ENCODE measurements at places on chromosomes 2 and 18.

DNA sequence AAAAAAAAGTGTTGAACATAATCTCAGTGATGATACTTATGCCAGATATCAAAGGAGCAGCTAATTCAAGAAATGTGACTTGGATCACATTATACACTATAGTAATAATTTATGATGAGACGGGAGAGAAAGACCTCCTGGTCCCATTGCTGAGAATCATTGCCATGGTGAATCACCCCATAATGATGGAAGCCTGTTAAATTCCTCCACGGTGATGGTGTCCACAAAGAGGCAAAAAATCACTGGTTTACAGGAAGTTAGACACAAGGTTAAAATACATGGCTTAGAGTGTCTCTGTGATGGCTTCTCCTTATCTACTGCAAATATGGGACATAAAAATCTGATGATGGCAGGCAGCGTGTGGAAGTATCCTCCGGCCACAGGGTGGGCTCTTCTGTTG, 210.0 kb downstream of the CDH2 start:
- DNase-seq = no peak

- DNase-seq = no peak
Observed at GRCh38 chr2:63977904-63978303, 41.3 kb downstream of the VPS54 start.

GRCh38 chr2:11663427-11663826, 6.6 kb downstream of the NTSR2 start:
- DNase-seq = no peak

GRCh38 chr2:237143676-237144440, 58.2 kb downstream of the COPS8 start:
- no peak for DNase-seq

DNA sequence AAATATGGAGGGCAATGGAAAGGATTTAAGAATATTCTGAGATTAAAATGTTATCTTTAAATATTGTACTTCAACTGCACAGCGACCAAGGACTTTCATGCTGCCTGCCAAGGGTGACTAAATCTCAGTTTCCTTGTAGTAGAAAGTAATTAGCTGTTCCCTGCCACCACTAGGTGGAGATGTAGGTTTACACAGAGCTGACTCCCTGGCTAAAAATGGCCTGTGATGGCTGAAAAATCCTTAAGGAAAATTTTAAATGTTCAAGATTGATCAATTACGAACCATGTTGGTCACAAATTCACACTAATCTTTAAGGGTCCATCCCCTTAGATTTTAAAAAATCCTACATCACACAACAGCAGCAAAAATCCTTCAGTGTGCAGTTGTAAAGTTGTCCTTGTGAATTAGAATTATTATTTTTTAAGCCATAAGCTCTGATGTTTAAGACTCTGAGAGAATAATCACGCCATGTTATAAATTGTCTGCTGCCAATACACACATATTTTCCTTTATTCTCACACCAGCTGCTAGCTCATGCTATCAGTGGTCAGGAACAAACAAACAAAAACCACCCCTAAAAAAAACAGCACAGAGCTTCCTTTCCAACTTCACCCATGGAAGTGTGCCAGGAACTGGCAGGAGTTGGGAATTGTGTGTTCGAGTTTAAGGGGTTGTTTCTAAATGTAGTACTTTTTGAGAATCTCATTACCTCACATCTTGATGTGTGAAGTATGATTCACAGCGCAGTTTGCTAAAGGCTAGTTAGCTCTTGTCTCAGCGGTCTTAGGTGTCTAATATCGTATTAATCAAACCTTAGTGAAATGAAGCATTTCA, 399.8 kb downstream of the TMEM182 start:
- DNase-seq = no peak

DNA sequence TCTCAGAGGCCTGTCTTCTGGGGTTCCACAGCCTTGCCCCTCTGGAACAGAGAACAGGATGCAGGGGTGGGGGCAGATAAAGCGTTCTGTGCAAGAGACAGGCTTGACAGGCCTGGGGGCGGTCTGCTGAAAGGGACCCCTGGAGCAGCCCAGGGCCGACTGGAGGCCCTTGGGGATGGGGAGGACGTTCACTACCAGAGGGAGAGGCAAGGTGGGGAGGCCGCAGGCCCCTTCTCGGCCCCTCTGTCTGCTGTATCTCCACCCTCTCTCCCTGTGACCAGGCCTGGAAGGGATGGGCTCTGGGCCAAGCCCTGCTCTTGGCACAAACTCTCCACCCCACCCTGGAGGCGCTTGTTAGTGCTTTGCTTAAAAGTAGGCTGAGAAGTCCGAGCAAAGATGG, 27.3 kb upstream of the INHBB start:
- DNase-seq = no peak

DNA sequence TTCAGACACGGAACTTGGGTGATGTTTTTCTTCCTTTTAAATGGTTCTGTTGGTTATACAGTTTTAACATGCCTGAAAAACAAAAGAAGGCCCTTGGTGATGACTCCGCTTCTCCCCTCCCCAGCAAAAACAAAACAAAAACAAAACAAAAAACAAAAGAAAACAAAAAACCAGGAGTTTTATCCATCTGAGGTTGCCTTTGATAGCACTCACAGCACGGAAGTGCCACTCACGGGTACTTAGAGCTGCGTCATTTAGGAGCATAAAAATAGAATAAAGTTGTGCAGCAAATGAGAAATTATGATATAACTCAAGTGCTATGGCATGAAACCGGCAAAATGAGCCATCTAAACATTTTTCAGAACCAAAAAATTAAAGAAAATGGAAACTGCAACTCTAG, 57.7 kb downstream of the ZEB2 start:
- no peak for DNase-seq

DNA sequence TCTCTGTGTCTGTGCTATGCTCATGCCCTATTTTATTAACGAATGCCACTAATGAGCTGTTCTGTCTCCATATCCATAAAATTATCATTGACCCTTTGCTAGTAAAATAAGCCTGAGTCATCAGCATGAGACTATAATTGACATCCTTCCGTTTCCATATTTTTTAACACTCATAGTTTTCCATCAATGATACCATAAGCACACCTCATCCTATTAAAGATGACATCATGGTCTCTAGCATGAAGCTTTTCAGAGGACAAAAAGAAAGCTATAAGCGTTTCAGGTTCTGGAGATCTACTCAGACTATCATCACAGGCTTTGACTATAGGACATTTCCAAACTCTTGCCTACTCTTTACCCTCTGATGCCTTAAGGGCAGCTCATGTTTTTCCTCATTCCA, 1.2 kb upstream of the DSC2 start:
- no peak for DNase-seq

GRCh38 chr18:22334567-22334966, 83.1 kb downstream of the CTAGE1 start:
- DNase-seq = no peak

- DNase-seq = peak; percentile 89
Observed at GRCh38 chr2:85737481-85737880, 16.3 kb upstream of the ATOH8 start.

DNA sequence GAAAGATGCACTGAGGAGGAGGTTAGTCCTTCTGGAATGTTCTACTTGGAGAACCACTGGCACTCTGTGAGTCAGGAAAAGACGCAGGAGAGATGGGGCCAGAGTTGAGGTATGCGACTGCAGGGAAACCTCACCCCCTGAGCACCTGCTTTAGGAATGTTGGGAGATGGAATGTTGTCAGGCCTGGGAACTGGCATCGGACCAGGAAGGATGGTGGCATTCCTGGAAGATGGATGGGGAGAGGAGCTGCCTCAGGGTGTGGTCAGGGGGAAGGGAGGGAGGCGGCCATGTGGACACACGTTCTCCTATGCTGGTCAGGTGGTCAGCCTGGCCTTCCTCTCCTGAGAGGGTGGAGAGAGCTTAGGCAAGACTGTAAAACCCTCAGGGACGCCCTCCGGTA, 146.3 kb downstream of the CELF4 start:
- DNase-seq = no peak
